ENCODE measurements at places on chromosomes 13 and 19. TPM values are rescaled to one million over a fixed set of nuclear protein-coding genes. Genes with fewer than 3 reads are reported as not detected.
A peak's percentile ranks its signal among the peaks of the same experiment; 100 is the strongest.

DNA sequence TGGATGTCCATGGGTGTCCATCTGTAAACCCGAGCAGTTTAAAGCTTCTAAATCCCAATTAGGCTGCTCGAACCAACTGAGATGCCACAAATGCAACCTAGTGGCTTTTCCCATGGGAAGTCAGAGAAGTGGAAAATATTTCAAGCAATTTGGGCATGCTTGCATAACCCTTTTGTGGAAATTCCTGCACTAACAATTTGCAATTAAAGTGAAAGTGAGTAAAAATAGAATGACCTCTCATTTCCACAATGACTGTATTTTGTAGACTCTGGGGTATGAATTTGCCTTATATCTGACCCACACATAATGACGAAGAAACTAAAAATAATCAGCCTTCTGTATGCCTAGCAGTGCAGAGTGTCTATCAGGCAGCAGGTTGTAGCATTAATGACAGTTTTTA is 91.8 kb upstream of the TSC22D1 start:
- H3K27me3 ChIP-seq = no peaks in the 10 kb centered on the region
- H3K27ac ChIP-seq = no peak overlapping the region
- DNase-seq = no peak
- H3K36me3 ChIP-seq = no peaks in the 10 kb centered on the region
- no peak overlapping the region for H3K4me3 ChIP-seq
- H3K4me1 ChIP-seq = no peaks in the 10 kb centered on the region

DNA sequence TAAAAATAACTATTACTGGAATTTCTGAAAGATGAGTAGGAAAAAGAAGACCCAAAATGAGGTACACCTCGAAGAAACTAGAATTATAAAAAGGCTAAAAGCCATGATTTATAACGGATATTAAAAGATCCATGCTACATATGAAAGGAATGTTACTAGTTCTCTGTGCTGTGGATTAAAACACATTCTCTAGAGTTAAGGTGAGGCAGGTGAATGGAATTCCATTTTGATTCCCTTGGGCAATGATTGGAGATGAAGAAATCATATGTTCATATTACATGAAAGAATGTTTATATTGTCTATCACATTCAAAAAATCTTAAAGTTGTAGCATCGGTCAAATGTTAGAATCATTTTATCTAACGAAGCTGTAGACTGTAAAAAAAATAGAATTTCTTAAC is 783.7 kb downstream of the PCDH9 start:
- no peak for DNase-seq
- no peaks in the 10 kb centered on the region for H3K36me3 ChIP-seq
- no peaks in the 10 kb centered on the region for H3K27me3 ChIP-seq
- no peak overlapping the region for H3K27ac ChIP-seq
- H3K4me1 ChIP-seq = no peaks in the 10 kb centered on the region

PGPEP1 gene
- polyA plus RNA-seq = 10.8 TPM

GARIN5A gene
- polyA plus RNA-seq = 126 TPM

PSPN gene
- polyA plus RNA-seq = 1.1 TPM

GRCh38 chr19:29660835-29661234 is 4.4 kb upstream of the PLEKHF1 start:
- no peak overlapping the region for H3K4me3 ChIP-seq
- H3K27ac ChIP-seq = no peak overlapping the region
- no peak for DNase-seq
- no peaks in the 10 kb centered on the region for H3K36me3 ChIP-seq
- no peaks in the 10 kb centered on the region for H3K27me3 ChIP-seq

- H3K27ac ChIP-seq = peak overlapping the region; percentile 9
- H3K27me3 ChIP-seq = no peaks in the 10 kb centered on the region
- DNase-seq = peak; percentile 60
- no peak overlapping the region for H3K4me3 ChIP-seq
Observed at GRCh38 chr13:44191504-44192171, 182.0 kb upstream of the SERP2 start.

- peak within 1 kb of the TSS; percentile 100 for H3K27ac ChIP-seq
- peak; percentile 89 for DNase-seq
- no peaks in the 10 kb centered on the region for H3K36me3 ChIP-seq
- H3K27me3 ChIP-seq = no peaks in the 10 kb centered on the region
Observed at GRCh38 chr19:34999498-35000337, at the start of gene GRAMD1A. GRAMD1A (plus strand) TSS chr19:35000323; CDS start chr19:35000479, 156 bp downstream.
